ENCODE measurements at places on chromosomes 16 and 17. TPM values are rescaled to one million over a fixed set of nuclear protein-coding genes. Genes with fewer than 3 reads are reported as not detected.

- DNase-seq = peak; percentile 3
These were observed 41.6 kb downstream of the AHSP start for GRCh38 chr16:31569360-31569717.

PRDM7 gene
- polyA plus RNA-seq = 0.44 TPM

DNA sequence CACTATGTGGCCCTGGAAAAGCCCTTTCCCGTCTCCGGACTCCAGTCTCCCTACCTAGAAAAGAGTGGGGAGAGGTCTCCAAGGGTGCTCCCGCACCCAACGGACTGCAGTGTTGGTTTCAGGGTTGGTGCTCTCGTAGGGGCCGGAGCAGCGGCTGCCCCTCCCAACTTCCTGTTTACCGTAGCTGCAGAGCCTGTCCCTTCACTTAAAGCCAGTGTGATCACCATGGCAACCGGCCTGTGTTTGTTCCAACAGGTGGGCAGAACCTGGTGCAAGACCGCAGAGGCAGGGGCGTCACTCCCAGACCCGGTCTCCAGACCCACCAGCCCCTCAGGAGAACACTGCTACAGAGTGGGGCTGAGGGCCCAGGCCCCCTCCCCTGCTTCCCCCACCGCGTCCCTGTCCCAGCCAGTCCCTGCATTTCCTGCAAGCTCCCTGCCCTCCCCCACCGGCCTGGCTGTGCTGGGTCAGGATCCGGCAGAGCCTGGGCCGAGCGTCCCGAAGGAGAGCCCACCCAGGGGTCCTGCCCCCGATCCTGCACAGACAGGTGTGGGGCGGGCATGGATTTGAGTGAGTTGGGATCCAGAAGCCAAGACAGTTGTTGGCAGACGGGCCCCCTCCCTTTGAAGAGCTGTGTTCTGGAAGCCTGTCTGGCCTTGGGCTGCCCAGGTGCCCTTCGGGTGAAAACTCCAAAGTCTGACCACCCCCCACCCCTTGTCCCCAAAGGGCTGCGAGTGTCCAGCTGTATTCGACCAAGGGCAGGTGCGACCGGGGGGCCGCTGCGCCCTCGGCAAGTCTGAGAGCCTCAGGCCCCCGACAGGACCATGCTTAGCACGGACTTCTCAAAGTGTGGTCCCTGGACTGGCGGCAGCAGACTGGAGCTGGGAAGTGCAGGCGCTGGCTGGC is 1.5 kb upstream of the BAIAP3 start:
- peak; percentile 91 for DNase-seq

GRCh38 chr17:79888811-79889634 is 49.8 kb upstream of the CBX4 start:
- no peak for DNase-seq

DNA sequence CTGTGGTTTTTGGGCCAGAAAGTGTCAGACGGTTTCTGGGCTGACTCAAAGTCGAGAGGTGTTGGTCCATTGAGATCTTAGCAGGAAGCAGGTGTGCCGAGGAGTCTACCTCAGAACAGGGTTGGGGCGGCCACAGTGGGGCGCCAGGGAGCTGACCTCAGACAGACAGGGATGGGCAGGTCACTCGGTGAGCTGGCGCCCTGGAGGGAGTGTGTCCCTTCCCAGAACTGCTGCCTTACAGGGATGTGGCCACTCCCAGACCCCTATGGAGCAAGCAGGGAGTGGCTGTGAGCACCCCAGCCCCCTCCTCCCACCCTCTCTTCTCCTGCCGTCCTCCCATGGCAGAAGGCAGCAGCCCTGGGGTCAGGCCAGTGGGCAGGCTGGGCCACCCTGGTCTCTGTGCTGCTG is 14.0 kb upstream of the DPEP1 start:
- no peak for DNase-seq

JUP gene
- polyA plus RNA-seq = 218 TPM

GRCh38 chr17:4944163-4944553 is 4.1 kb downstream of the RNF167 start:
- no peak for DNase-seq

ABCC11 gene
- 0.26 TPM for polyA plus RNA-seq

DNA sequence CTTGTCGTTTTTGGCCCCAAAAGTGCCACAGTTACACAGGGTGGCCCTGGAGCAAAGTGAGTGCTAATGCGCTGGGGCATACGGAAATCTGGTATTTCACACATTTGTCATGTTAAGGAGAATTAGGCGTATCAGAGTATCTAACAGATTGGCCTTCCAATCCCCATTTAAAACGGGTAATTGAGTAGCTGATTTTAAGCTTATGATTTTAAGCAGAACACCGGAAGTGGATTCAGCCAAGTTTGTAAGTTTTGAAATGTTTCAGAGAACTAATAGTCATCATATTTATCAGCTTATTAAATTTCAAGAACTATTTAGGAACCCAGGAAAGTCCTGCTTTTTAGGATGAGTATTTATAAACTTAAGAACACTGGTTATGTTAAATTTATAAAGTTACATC is 19.5 kb downstream of the LRRC75A start:
- DNase-seq = no peak

KRT34 gene
- polyA plus RNA-seq = not detected

DNA sequence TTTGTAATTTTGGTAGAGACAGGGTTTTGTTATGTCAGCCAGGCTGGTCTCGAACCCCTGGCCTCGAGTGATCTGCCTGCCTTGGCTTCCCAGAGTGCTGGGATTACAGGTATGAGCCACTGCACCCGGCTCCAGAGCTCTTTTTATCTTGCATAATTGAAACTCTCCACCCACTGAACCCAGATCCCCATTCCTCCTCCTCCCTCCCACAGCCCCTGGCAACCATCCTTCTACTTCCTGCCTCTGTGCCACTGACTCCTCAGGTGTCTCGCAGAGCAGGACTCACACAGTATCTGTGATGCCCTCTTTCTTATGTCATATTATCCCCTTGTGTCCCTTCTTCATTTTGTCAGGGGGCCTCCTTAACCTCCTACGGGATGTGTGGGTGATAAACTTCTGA is 340.7 kb downstream of the SLC39A11 start:
- DNase-seq = no peak

- DNase-seq = no peak
These were observed 85.5 kb downstream of the SSH2 start for GRCh38 chr17:29844339-29845048.

PABPN1L gene
- not detected for polyA plus RNA-seq

DNA sequence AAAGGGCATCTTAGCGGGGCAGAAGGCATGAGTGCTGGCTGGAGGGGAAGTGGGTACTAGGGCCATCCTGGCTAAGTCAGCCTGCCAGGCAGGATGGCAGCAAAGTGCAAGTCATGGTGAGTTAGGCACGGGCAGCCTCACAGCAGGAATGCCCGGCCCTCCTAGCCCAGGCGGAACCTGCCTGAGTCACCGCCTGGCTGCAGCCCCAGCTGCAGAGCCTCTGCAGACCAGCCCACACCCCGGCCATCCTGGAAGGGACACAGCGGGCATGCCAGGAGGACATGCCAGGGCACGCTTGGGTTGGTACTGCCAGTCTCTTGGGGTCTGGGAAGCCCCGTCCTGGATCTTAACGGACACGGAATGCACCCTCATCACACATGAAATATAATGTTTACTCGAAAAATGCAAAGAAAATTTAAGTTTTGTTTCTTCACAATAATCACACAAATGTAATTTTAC is 5.0 kb upstream of the ALDH3A1 start:
- DNase-seq = peak; percentile 27

DNA sequence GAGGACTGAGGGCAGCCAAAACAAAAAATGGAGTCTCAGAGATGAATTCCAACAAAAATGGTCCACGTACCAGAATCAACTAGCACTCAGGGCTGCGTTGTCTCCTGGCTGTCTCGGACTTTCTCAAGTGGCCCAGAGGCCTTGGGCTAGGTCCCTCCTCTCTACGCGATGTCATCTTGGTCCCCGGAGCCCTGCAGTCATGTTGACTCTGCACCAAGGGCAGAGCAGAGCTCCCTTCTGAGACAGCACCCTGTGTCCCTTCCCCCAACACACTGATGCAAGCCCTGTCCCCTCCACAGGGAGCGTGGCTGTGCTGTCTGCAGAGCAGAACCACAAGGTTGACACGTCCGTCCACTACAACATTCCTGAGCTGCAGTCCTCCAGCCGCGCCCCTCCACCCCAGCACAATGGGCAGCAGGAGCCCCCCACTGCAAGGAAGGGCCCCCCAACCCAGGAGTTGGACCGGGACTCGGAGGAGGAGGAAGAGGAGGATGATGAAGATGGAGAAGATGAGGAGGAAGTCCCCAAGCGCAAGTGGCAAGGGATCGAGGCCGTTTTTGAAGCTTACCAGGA is 20.8 kb downstream of the GINS2 start:
- no peak for DNase-seq

GRCh38 chr17:9258115-9259015 is 237.1 kb downstream of the NTN1 start:
- no peak for DNase-seq

DNA sequence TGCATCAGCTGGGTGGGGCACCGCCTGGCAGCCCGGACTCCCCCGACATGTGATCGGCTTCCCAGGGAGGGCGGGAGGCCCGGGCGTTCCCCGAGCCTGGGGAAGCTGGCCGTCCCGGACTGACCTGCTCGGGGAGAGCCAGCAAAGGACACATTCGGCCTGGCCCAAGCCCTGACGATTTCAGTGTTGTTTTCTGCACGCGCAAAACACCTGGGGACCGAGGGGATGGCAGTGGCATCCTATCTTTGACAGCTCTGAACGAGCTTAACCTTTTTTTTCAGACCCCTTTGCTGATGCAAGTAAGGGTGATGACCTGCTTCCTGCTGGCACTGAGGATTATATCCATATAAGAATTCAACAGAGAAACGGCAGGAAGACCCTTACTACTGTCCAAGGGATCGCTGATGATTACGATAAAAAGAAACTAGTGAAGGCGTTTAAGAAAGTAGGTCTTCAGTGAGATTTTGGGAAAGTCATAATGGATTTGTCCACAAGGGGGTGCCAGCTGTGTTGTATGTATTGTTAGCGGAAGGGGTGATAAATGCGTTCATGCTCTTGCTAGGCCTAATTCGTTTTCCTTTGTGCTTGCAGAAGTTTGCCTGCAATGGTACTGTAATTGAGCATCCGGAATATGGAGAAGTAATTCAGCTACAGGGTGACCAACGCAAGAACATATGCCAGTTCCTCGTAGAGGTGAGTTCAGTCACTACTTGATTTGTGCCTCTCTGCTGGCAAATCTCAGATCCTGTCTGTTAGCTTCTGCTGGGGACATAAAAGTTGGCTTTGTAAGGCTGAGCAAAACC is 1.0 kb downstream of the EIF1 start:
- DNase-seq = no peak

GRCh38 chr16:84455031-84455430 is 49.4 kb downstream of the MEAK7 start:
- no peak for DNase-seq

- no peak for DNase-seq
These were observed 7.4 kb downstream of the RNF112 start for GRCh38 chr17:19418251-19418992.

SMTNL2 gene
- polyA plus RNA-seq = 70.0 TPM

MYH13 gene
- 0.30 TPM for polyA plus RNA-seq

- DNase-seq = peak; percentile 54
These were observed 260.1 kb downstream of the SNX29 start for GRCh38 chr16:12236589-12236988.

GRCh38 chr16:598823-599739 is 9.2 kb downstream of the RAB40C start:
- no peak for DNase-seq

GRCh38 chr17:57949649-57950048 is 5.6 kb downstream of the CUEDC1 start:
- DNase-seq = no peak

GRCh38 chr17:82920715-82921114 is 80.9 kb upstream of the ZNF750 start:
- no peak for DNase-seq

- DNase-seq = no peak
These were observed 4.5 kb upstream of the DDX19B start for GRCh38 chr16:70294385-70295025.

SHMT1 gene
- polyA plus RNA-seq = 66.7 TPM

- no peak for DNase-seq
These were observed 3.1 kb downstream of the HAGHL start for GRCh38 chr16:729768-730665.

DNA sequence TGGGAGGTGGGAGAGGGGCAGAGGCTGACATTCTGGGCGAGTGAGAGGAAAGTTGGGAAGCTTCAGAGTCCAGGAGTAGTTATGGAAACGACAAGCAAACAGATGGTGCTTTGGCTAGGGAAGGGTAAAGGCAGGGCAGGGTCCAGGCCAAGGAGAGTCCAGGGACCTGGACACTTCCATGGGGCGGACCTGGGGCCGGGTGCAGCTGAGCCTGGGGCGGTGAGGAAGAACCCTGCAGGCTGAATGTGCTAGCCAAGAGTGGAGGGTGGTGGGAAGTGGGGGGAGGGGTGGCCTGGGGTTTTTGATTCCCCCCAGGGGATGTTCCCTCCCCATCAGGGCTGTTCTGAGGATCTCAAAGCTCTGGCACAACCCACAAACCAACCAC is 2.6 kb downstream of the PPP1R9B start:
- no peak for DNase-seq

DNA sequence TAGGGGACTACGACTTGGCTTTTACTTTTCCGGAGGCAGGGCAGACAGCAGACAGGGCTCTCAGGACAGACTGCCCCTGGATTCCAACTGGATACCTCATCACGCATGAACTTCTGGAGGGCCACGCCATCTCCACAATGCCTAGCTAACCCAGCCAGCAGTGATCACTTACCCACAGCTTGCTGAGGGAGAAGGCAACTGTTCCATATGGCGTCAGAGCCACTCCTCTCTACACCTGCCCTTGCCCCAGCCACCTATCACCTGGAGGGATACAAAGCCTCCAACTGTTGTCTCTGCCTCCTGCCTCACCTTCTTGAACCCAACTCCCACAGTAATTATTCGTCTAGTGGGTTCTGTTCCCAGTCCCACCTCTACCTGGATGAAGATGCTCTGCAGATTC is 8.8 kb downstream of the MYO19 start:
- no peak for DNase-seq

GRCh38 chr16:11257131-11257938 is 1.3 kb upstream of the SOCS1 start:
- DNase-seq = peak; percentile 83

GRCh38 chr16:69088684-69089083 is 16.8 kb upstream of the HAS3 start:
- DNase-seq = no peak

- DNase-seq = no peak
These were observed 1.9 kb downstream of the CBX2 start for GRCh38 chr17:79779661-79780365.

NPIPB2 gene
- 17.1 TPM for polyA plus RNA-seq

ESRP2 gene
- polyA plus RNA-seq = 45.3 TPM

DNA sequence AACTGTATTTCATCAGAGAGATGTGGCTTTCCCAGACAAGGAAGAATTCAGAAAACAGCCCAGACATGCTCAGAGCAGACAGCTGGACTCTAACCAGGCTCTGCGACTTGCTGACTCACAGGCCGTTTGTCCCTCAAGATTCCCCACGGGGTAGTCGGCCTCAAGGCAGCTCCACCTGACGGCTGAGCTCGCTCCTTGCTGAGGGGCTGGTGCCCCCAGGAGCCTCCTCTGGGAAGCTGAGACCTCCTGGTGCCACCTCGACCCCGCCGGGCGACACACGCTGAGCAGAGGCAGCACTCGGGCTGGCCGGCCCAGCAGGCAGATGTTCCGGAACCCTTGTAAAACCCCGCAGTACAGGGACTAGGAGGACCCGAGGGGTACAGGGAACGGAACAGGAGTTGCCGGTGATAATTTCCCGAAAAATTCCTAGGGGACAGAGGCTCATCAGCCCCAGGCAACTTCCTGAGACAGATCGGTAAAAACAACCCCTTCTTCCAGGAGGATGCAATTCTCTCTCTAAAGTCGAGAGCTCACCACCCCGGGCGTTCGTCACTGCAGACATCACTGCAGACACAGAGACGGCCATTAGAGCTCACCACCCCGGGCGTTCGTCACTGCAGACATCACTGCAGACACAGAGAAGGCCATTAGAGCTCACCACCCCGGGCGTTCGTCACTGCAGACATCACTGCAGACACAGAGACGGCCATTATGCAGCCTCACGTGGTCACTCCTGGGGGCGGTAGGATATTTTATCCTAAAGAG is 19.9 kb downstream of the RPH3AL start:
- no peak for DNase-seq

Measured in renal pelvis (tissue), 12 donors.